ENCODE measurements at places on chromosomes 2 and 18.

- no peak for DNase-seq
Observed at GRCh38 chr2:17610521-17610920, 70.0 kb downstream of the VSNL1 start.

GRCh38 chr2:66433945-66434678 lies 813 bp upstream of the MEIS1 start:
- peak; percentile 67 for DNase-seq

- no peak for DNase-seq
Observed at GRCh38 chr2:127358044-127358443, 29.7 kb downstream of the MAP3K2 start.

DNA sequence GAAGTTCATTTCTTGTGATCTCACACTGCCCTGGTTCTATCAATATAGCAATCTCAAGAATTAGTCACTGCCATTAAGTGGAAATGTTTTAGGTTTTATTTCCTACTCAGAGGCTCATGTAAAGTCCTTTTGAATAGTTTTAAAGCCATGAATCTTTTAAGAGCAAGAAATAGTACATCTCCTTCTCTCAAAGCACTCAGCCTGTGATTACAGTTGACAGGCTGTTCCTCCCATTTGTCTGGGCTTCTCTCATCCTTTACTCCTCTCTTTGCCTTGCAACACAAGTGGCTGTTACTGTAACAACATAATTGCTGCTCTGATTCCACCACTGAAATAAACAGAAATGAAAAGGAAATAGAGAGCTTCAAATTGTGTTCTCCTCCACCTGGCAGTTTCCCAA lies 18.4 kb downstream of the GRP start:
- DNase-seq = no peak

DNA sequence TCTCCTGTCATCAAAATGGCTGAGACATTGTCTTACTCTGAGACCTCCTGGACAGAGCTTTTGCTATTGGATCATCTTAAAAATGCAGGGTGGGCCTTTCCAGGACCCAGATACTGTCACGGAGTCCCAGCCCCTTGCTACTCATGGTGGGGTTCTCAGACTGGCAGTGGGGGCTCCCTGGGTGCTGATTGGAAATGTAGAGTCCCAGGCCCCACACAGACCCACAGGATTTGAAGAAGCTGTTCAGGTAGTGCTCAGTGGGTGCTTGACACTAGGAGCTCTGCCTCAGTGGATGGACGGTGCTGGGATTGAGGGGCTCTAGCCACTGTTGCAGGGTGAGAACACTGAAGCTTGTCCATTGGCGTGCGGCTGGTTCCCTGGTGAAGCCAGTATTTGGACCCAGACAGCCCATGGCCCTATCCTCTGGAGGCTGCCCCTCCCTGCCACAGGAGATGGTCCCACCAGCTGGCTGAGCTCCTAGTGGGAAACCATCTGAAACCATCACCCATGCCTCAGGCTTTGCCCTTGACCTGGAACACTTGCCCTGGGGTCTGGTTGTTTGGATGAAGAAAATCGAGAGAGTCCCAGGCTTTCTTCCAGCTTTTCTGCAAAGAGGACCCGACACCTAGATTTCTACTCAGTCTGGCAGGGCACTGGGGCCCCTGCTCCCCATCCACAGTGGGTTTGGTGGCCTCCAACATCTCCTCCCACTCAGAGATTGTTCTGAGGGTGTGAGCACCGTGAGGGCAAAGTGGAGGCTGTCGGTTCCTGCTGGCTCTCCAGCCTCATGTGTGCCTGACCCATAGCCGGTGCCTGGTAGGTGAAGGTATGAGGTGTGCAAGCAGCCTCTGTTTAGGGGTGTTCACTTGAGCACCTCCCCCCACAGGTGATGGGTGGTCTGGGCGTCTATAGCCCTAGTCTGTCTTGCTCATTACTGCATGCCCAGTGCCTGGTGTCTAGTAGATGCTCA lies 30.1 kb downstream of the MROH2A start:
- no peak for DNase-seq

DNA sequence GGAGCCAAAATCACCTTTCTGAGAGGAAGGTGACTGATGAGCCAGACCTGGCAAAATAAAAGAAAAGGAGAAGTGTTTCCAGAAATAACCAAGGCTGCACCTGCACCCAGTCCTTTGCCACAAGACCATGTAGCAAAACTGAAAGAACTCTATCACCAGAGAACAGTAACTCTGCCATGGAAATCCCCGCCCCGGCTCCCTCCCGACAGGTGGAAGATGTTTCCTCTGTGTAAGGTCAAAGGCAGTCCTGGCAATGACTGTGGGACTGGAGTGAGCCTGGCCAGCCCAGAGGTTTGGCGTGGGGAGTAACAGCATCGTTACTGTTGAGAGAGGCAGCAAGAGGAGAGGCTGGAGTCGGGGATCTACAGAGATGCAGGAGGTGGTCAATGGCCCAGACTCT lies 42.3 kb downstream of the SPRED2 start:
- no peak for DNase-seq

GRCh38 chr2:33704406-33704855 lies 105.3 kb upstream of the FAM98A start:
- DNase-seq = no peak

DNA sequence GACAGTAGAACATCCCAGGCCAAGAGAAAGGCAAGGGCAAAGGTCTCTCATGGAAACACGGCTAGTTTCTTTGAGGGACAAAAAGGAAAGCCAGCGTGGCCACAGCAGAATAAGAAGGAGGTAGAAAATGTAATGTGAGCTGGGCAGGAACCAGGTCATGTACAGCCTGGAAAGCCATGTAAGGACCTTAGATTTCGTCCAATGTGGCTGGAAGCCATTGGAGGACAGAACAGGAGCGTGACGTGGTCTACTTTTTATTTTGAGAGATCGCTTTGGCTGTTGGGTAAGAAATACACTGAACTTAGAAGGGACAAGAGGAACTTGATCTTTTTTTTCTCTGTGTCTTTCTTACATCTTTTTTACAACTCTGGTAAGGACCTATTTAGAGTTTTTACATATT lies 57.8 kb upstream of the ANKRD44 start:
- DNase-seq = no peak

DNA sequence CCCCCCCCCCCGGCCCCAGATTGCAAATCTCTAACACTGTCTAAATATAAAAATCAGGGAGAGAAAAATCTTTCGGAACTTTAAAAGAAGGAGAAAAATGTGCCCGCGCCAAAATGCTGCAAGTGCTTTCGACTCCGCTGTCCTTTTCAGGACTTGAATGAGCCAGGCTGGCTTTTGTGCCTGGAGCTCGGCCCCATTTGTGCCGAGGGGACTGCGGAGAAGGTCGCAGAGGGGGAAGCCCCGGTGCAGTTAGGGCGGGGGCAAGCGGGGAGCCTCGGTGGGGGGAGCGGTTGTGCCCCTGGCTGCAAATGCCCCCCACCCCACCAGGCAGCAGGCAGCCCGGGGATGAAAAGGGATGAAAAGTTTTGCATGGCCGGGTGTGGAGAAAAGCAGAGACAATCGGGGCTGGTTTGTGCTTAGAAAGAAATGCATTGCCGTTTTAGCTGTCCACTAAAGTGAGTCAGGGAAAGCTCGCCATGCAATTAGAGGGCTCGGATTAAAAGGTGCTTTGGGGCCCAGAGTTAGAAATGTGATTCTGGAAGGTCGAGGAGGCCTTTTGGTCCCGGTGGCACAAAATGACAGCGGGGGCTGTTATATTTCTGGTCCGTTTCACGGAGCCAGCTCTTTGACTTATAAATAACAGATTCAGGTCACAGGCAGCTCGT lies 1.6 kb downstream of the INHBB start:
- peak; percentile 50 for DNase-seq

DNA sequence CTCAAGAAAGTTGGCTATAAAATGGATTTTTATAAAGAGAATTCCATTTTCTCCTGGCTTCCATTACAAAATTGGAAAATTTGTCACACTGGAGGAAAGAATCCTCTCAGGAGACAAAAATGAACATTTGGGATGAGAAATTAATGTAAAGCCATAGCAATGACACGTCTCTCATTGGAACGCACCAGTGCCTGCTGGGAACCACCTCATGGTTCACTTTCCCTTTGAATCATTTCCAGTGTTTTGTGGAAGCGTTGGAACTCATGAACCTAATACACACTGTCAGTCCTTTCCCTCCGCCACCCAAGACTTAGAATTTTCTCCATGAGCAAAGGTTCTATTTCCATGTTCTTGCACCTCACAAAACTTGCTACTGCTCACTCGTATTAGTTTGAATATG lies 21.0 kb upstream of the NRP2 start:
- DNase-seq = no peak

GRCh38 chr2:206824087-206824618 lies 58.7 kb downstream of the FASTKD2 start:
- no peak for DNase-seq

DNA sequence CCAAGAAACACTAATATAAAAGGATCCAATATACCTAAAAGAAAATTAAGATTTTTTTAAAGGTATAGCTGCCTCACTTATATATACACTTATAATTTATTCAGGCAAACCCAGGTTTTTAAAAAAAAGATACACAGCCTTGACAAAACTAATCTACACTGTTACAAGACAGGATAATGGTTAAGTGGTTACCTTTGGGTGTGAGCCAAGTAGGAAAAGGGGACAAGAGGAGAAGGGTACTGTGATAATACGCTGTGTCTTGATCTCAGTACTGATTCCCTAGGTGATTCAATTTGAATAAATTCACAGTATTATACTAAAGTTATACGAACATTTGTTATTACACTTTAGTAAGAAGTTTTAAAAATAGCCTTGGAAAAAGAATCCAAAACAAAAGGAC lies 30.6 kb downstream of the KLHL41 start:
- DNase-seq = no peak

DNA sequence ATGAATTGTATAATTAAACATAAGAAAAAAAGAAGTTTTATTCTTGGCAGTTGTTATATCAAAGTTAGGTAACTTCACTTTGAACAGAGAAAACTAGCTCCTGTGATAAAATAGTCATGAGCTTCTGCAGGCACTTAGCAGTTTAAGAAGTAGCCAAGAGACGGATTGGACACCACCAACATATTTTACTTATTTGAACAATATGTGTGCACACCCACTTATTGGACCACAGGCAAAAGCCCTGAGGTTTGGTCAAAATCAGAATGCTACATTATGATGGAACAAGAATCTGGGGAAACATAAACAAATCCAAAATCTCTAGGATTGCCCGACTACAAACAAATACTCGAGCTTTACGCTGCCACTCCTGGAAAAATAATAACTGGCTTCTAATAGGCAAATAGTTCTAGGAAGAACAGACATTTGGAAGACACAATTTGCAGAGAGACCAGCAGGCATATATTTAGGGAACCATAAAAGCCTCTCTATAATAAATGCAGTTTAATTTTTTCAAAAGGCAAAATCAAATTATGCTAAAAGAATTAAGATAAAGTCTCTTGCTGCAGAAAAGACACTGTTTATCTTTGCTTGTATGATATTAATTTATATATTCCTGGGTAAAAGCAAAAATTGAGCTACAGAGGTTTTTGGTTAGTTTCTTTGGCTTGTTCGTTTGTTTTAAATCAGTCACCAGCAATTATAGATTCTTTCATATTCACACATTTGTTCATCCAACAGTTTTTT lies 117.9 kb downstream of the CDC42EP3 start:
- DNase-seq = no peak

DNA sequence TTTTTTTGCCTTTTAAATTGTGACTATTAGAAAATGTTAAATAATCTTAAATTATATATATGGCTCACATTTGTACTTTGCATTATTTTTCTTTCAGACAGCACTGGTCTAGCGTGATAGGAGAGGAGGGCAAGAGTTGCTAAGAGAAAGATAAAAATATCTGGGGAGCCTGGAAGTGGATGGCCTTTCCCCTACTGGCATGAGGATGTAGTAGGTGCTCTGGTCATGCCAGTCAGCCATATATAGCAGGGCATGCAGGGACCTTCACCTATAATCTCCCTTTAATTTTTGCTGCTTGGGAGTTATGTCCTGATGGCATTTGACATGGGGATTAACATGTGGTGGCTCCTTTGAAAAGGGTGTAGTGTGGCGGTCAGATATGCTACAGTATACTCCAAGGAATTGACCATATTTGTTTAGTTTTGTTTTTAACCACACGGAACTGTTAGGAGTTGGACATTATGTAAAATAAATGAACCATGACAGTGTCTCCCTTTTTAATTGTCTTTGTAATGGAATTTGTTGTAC lies 144.7 kb downstream of the BABAM2 start:
- DNase-seq = no peak

DNA sequence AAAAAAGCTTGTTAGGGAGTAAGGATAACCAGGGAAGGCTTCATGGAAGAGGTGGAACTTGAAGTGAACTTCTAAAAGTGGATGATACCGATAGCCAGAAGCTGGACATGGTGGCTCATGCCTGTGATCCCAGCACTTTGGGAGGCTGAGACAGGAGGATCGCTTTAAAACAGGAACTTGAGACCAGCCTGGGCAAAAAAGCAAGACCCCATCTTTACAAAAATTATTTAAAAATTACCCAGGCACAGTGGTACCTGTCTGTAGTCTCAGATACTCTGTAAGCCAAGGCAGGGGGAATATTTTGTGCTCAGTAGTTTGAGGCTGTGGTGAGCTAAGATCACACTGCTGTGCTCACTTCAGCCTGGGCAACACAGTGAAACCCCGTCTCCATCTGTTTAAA lies 10.2 kb downstream of the PAPOLG start:
- DNase-seq = no peak

GRCh38 chr2:37549598-37549997 lies 121.8 kb downstream of the CDC42EP3 start:
- no peak for DNase-seq

GRCh38 chr18:58887613-58887963 lies 22.9 kb downstream of the ZNF532 start:
- no peak for DNase-seq

GRCh38 chr2:102424754-102425153 lies 1.8 kb downstream of the IL18RAP start:
- DNase-seq = no peak

DNA sequence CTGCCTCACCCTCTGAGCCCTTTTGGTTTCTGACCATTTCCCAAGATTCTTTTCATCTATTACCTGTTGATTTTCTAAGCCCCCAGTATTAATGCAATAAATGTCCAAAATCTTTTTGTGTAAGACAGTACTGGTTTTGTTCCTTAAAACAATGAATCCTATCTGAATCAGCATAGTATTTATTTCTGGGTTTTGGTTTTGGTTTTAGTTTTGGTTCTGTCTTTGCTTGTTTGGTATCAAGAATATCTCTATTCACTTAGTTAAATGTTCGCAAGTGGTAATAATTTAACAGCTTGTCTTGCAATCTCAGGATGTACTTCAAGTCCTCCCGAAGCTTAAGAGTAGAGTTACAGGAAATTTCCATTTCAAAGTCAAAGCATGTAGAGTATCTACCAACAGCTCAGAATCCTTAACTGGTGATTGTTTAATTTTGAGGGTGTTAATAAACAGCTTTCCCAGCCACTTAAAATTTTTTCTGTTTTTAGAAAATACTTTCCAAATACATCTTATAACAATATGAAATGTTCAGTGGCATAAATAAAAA lies 67.7 kb upstream of the NEDD4L start:
- no peak for DNase-seq

GRCh38 chr2:117737846-117738245 lies 76.6 kb upstream of the DDX18 start:
- DNase-seq = no peak

- DNase-seq = no peak
Observed at GRCh38 chr2:6224267-6224666, 532.1 kb downstream of the SOX11 start.

GRCh38 chr2:147867050-147867449 lies 22.2 kb downstream of the ACVR2A start:
- no peak for DNase-seq

GRCh38 chr18:75496151-75496550 lies 68.6 kb upstream of the SMIM21 start:
- no peak for DNase-seq
